ENCODE measurements at places on chromosomes 3 and 15.

DNA sequence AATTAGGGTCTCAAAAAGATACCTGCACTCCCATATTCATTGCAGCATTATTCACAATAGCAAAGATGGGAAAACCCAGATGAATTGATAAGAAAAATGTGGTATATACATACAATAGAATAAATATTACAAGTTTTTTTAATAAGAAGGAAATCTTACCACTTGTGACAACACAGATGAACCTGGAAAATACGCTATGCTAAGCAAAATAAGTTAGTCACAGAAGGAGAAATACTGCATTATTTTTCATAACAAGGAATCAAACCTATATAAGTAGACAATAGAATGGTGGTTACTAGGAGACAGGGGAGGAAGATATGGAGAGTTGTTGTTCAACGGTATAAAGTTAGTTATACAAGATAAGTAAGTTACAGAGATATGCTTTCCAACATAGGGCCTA is 130.0 kb downstream of the GSK3B start:
- no peak for DNase-seq

GRCh38 chr3:120419797-120420196 is 31.0 kb downstream of the FSTL1 start:
- DNase-seq = no peak

DNA sequence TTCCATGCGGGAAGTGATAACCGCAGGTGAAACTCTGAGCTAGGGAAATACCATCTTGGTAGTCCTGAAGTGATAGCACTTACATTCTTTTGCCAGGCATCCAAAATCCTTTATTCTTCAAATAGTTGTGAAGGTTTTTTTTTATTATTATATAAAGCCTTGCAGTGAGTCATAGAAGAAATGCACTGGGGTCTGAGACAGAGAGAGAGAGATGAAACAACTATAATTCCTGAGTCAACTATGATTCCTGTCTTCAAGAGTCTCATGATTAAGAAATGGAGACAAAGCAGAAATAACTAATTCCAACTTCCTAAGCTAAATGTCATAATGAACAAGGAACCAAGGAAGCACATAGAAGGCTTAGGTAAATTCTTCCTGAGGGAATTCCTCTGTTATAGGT is 495.6 kb downstream of the LPP start:
- DNase-seq = no peak

GRCh38 chr3:17602126-17602525 is 140.3 kb downstream of the TBC1D5 start:
- no peak for DNase-seq

- no peak for DNase-seq
Observed at GRCh38 chr15:38091078-38091645, 156.7 kb downstream of the TMCO5A start.

All from activated naive CD8-positive, alpha-beta T cell treated with anti-CD3 and anti-CD28 coated beads, Interleukin-2, amount 50 U/mL, for 16 hours (primary cell).